ENCODE measurements at places on chromosomes 2 and 18.

GRCh38 chr18:26419746-26420145 lies 128.6 kb downstream of the KCTD1 start:
- DNase-seq: no peak

DNA sequence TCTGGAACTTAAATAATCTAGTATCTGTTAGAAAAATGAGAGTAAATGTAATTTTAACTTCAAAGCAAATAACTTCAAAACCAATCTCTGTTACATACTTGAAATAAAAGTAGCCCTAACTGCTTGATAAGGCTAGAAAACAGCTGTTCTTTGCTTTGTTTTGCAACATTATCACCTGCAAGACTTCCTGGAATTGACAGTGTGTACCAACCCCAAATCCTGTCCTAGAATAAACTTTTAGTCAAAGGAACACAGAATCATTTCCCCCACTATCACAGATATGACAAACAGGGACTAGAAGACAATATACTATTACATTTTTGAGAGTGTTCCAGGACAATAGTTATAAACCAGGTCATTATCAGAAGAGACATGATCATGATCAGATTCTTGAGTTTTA lies 105.3 kb upstream of the PGAP1 start:
- no peak for DNase-seq

DNA sequence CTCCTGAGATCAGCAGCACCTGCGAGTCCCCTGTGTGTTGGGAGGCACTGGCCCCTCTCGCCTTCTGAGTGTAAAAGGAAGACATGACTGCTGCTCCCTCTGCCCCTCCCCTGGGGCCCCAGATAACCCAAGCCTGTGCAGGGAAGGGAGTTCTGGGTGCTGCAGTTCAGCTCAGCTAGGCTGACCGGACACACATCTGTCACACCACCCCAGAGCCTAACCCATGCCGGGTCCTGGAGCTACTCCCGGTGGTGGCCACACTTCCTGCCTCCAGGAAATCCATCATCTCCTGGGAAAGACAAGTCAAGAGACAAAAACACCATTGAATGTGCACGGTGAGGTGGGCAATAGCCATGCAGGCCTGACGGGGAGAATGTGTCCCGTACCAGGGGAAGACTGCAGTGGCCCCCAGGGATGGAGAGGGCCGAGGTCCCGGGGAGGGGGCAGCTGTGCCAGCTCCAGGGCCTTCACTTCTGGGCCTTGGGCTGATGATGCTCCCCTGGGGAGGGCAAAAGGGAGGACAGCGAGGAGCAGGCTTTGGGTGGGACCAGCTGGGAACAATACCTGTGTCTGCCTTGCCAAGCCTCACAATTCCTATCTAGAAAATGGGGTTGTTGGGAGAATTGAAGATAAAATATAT lies 210.6 kb downstream of the TFCP2L1 start:
- DNase-seq: no peak

- DNase-seq: no peak
These were observed 49.0 kb upstream of the TFCP2L1 start for GRCh38 chr2:121333834-121334558.

DNA sequence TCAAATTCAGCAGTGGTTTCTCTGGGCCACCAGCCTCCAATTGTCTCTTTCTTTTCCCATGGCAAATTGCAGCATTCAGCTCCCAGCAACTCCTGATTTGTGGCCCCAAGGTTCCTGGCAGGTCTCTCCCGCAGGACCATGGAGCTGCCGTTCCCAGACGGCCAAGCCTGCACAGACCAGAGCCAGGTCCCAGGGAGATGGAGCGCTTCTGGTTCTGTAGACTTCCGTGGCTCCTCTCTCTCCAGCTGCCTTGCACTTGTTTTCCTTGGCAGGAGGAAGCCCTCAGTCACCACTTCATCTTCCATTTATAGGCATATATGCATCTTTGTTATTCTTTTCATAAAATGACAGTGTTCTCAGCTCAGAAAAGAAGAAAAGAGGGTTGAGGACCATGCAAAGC lies 21.7 kb downstream of the TNP1 start:
- no peak for DNase-seq

GRCh38 chr2:144572977-144573376 lies 53.1 kb upstream of the ZEB2 start:
- no peak for DNase-seq

DNA sequence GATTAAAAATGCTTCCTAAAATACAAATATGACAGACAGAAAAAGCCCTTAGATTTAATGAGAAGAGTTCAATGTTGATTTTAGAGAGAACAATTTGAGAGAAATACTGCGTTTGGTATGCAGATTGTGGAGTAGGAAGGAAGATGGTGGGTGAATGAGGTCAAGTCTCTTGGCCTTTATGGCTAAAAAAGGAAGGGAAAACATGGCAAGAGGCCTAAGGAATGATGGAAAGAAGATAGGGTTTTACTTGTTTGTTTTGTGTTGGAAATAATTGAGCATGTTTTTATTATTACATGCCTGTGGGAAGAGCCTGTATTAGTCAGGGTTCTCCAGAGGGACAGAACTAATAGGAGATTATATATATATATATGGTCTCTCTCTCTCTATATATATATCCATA lies 318.1 kb downstream of the TRIB2 start:
- DNase-seq: no peak

DNA sequence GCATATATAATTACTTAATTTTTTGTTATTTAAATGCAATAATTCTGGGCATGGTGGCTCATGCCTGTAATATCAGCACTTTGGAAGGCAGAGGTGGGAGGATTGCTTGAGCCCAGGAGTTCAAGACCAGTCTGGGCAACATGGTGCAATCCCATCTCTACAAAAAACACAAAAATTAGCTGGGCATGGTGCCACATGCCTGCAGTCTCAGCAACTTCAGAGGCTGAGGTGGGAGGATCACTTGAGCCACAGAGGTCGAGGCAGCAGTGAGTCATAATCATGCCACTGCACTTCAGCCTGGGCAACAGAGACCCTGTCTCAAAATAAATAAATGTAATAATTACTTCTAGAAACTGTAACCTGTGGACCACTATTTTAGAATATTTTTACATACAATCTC lies 21.5 kb upstream of the TMEM87B start:
- no peak for DNase-seq

DNA sequence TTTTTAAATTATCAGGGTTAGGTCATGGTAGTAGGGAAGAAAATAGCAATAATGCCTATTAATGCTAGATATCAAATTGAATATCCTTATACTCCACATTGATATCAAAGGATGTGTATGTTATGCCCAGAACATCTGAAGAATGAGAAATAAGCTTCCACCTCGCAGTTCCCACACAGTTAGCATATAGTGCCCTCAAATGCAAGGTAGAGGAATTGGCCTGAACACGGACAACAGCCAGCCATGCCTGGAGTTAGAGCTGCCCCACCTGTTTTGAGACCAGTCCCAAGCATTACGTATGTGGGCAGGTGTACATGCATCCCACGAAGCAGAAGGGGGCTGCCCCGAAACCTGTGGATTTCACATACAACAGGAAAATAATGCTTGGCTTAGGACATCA lies 79.6 kb downstream of the SUMO1 start:
- no peak for DNase-seq

- DNase-seq: no peak
These were observed 234.7 kb downstream of the TMX3 start for GRCh38 chr18:68480196-68480595.
